ENCODE measurements at places on chromosomes 6 and 20.

- DNase-seq = no peak
These were observed 149.7 kb downstream of the MRPL14 start for GRCh38 chr6:43977404-43978111.

DNA sequence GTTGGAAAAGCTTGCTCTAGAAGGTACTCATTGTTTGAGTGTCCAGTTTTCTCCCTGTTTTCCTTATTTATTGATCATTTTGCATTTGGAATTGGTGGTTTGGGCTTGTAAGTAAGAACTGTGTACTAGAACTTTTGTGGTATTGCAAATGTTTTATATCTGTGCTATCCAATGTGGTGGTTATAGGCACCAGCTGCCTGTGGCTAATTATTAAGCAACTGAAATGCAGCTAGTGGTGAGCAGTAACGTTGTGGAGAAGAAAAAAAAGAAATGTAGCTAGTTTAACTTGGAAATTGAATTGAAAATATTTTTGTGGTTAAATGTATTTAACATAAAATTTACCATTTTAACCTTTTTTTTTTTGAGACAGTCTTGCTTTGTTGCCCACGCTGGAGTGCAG, 50.7 kb upstream of the MAPK13 start:
- no peak for DNase-seq

- no peak for DNase-seq
These were observed 342.7 kb downstream of the ESR1 start for GRCh38 chr6:152150196-152150595.

- no peak for DNase-seq
These were observed 62.0 kb downstream of the OR2J2 start for GRCh38 chr6:29232725-29233124.

DNA sequence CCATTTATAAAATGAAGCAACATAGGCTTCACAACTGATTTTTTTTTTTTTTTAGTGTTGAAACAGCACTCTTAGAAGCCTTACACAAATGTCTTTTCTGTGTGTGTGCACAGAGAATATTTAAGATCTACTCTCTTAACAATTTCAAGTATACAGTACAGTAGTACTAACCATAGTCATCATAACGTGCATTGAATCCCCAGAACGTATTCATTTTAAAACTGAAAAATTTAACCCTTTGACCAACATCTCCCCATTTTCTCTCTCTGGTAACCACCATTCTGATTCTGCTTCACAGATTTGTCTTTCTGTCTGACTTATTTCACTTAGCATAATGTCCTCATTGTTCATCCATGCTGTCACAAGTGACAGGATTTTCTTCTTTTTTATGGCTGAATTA, 475.6 kb downstream of the RFPL4B start:
- DNase-seq = no peak

DNA sequence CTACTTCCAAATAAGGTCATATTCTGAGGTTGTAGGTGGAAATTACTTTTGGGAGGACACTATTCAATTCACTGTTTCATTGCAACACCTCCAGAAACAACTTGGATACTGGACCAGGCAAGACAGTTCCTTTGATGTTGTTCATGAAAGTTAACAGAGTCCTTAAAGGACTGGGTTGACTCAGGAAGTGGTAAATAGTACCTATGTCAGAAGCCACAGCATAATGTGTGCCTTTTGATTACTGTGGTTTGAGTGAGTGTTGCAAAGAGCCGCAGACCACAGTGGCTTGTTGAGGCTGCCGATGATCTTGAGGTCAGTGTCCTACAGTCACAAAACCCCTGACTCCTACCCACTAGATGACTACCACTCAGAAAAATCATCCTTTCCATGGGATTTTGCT, 10.9 kb downstream of the IL20RA start:
- DNase-seq = no peak

DNA sequence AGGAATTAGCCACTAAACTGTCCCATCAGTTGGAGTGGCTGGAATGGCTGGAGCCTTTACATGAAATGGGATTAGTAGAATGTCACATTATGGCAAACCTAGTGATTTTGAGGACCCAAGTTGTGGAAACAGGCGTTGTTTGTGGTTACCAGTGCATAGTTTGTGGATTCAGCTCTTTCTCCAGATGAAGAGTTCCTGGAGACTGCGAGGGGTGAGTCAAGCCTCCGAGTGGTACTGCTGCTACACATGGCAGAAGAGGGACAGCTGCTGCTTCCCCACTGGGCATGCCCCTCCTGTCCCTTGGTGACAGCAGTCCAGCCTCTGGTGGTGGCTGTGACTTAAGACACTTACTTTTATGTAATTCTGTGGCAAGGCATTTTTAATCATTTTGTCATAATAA, 94.2 kb upstream of the SCP2D1 start:
- DNase-seq = no peak

DNA sequence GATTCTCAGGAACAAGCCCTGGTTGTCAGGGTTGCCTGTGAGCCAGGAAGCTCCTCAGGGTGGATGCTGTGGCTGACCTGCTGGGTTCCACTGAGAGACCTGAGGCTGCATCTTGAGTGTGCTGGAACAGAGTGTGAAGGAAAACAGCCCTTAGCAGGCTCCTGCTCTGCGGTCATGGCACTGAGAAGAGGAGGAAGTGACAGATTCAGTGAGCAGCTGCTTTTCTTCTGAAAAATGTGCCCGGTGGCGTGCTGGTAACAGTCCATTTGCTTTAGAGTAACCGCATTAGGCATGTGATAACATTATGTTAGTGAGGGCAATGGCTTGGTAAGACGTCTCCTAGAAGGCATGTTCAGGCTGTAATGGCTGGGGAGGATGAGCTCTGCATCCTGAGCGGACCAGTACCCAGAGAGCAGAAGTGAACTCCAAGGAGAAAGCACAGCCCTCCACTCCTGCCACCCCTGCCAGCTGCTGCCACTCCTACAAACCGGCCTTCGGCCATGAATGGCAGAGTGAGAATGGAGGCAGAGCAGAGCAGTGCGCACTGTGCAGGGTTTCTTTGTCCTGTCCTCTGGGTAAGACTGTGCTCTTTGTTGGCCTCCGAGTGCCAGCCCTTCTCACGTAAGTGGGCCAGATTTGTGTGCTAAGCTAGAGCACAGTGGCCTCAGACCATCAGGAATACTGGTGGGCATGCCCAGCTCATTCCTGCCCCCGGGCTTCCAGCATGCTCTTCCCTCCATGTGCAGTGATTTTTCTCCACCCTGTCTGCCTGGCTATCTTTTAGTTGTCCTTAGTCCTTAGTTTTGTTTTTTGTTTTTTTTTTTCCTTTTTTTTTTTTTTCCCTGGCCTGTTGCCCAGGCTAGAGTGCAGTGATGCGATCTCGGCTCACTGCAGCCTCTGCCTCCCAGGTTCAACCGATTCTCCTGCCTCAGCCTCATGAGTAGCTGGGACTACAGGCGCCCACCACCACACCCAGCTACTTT, 98.1 kb upstream of the VSTM2L start:
- DNase-seq = no peak

DNA sequence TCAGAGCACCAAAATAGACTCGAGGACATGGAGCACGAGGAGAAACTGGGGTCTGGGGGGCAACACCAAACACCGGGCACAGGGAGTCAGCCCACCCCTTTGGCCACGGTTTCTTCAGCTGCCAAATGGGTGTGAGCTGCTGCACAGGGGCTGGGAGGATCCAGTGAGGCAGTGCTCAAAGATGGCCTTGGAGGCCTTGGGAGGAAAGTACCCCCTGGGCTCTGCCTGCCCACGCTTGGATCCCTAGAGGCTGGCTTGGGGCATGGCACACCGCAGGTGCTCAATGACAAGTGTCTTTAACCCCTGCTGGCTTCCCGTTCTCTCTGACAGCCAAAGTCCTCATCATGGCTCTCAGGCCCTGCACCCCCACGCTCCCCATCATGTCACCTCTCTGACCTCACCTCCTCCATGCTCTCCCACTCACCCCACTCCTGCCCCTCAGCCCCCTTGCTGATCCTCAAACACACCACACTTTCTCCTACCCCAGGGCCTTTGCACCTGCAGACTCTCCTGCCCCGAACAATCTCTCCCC, 190.3 kb downstream of the ANKRD60 start:
- DNase-seq = no peak

DNA sequence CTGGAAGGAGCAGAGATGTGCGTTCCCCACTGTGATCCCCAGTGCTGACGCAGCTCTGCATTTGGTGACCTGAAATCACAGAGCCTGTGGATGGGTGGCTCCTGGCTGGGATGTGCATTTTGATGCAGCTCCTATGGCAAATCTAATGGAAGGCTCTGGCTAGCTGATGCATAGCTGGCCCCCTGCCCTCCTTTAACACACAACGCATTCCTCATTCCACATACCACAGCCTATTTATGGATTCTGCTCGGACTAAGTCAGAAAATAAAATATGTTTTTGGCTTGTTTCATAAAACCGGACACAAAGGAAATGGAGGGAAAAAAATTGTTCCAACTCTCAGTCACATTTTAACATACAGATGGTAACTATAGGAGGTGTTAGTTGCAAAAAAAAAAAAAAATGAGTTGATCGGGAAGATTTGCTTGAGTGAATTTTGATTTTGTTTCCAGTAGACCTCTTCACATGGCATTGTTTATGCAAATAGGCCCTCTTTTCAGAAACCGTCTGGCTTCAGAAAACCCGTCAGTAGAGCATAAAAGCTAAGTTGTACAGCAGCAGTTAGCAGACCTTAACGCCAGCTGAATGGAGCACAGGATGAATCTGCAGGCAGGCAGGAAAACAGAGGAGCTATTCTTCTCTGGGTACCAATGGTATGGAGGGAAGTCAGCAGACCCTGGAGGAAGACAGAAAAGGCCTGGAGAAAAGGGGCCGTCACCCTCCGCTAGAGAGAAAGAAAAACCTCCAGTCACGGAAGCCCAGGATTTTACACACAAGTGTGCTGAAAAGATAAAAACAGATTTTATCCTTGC, 215.4 kb downstream of the HDGFL1 start:
- DNase-seq = no peak

DNA sequence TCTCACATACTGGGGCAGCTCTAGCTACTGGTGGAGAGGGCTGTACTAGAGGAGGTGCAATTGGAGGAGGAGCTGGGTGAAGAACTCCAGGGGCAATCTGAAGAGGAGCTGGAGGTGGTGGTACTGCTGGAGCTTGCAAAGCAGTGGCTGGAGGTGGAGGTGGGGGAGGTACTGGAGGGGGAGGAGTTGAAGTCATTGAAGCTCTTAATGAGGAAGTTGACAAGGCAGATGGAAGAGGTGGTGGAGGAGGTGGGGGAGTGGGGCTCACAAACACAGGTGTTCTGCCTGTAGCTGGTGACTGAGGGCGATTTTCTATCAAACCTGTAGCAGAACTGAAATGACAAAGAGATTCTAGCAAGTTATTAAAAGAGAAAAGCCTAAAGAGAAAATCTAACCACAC, 77.6 kb downstream of the WASF1 start:
- no peak for DNase-seq

- DNase-seq = no peak
These were observed 131.6 kb upstream of the ESR1 start for GRCh38 chr6:151675746-151676459.

DNA sequence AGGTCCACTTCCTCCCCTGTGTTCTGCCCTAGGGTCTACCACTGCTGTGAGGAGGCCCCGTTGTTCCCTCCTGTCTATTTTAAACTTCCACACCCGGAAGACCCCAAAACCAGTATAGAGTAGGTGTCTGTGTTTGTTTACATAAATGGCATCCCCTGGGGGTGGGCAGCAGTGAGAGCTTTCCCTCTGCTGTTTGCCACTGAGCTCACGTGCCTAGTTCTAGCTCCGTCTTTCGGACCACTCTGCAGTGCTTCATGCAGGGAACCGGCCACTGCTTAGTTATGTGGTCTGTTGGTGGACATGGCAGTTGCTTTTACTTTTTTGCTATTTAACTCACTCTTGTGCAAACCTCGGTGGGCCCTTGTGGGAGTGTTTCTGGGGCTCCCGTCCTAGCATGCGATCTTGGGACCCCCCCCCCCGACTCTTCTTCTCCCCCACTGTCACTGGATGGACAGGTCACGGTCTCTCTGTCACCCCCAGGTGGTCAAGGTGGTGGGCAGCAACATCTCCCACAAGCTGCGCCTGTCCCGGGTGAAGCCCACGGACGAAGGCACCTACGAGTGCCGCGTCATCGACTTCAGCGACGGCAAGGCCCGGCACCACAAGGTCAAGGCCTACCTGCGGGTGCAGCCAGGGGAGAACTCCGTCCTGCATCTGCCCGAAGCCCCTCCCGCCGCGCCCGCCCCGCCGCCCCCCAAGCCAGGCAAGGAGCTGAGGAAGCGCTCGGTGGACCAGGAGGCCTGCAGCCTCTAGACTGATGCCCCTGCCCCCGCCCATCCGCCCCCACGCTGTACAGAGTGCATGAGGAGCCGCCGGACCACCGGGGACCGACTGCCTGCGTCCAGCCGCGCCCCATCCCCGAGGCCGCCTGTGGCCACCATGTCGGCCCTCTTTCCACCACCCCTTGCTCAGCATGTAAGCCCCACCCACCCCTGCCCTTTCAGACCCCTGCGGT, 40.9 kb downstream of the VSTM2L start:
- no peak for DNase-seq
